ENCODE measurements at places on chromosomes 6 and 20.

DNA sequence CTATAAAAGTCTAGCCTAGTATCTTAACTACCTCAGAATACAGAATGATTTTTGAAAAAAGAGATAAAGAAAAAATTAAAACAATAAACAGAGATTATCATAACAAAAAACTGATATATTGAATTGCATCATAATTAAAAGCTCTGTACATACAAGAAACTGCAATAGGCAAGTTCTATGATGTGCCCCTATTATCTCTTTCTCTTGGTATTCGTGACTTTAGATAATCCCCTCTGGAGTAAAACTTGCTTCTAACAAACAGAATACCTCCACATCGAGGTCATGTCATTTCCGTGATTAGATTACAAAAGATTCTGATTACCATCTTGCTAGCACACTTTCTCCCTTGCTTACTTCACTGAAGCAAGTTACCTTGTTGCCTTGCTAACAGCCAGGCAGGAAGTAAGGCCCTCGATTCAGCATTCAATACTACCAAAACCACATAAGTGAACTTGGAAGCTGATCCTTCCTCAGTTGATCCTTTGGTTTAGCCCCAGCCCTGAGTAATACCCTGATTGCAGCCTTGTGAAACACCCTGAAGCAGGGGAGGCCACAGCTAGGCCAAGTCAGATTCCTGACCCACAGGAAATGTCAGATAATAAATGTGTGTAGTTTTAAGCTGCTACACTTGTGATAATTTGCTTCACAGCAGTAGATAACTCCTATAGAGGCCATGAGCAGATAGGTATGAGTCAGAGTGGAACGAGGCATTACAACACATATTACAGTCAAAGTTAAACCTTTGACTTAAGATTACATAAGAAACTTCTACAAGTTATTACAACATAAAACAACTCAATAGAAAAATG is 53.7 kb upstream of the TMX4 start:
- peak; percentile 80 for DNase-seq

GRCh38 chr20:53622247-53623133 is 28.9 kb upstream of the ZNF217 start:
- no peak for DNase-seq

- no peak for DNase-seq
Measured at GRCh38 chr6:46254946-46255345, 84.2 kb upstream of the ENPP5 start.

GRCh38 chr6:102641426-102641825 is 1247.9 kb downstream of the GRIK2 start:
- no peak for DNase-seq

GRCh38 chr20:11355345-11355744 is 562.3 kb upstream of the BTBD3 start:
- DNase-seq, result no peak
